ENCODE measurements at places on chromosomes 5 and 9. TPM values are rescaled to one million over a fixed set of nuclear protein-coding genes. Genes with fewer than 3 reads are reported as not detected.

The MLANA gene
- not detected for total RNA-seq

The PTPRD gene
- total RNA-seq: 0.20 TPM

The MAMDC2 gene
- 0.16 TPM for total RNA-seq

The ENTPD2 gene
- total RNA-seq: 3.3 TPM

The PCDHA10 gene
- 0.01 TPM for total RNA-seq

The FBP2 gene
- total RNA-seq: 0.06 TPM

The NCS1 gene
- 48.9 TPM for total RNA-seq

The PCDHA9 gene
- total RNA-seq: not detected

The PCDHB9 gene
- not detected for total RNA-seq

The TPPP gene
- total RNA-seq: 7.4 TPM

The TNC gene
- total RNA-seq: 0.42 TPM

The TNPO1 gene
- 99.5 TPM for total RNA-seq

The AJM1 gene
- total RNA-seq: 4.3 TPM

The PCDHB7 gene
- not detected for total RNA-seq

The SPINK1 gene
- 0.63 TPM for total RNA-seq

The BICD2 gene
- 33.6 TPM for total RNA-seq

The FGF10 gene
- not detected for total RNA-seq

The TERT gene
- total RNA-seq: 2.7 TPM

The GCNT4 gene
- total RNA-seq: 0.16 TPM

The STPG3 gene
- not detected for total RNA-seq

The BRINP1 gene
- 0.17 TPM for total RNA-seq

The ZDHHC11B gene
- total RNA-seq: 1.1 TPM

The C5 gene
- 11.4 TPM for total RNA-seq

The DND1 gene
- 0.47 TPM for total RNA-seq

The C1QTNF2 gene
- 0.10 TPM for total RNA-seq

The PCDHGB4 gene
- total RNA-seq: 0.56 TPM

All from A549 treated with Hydrocortisone at 1 μM for 4 hours (cell line).